CD4-positive, alpha-beta T cell treated with Interleukin-15 for 1 hour (primary cell): ENCODE measurements at places on chromosomes 2 and 18.

GRCh38 chr2:43075054-43075593 lies 151.3 kb downstream of the ZFP36L2 start:
- no peak for DNase-seq

DNA sequence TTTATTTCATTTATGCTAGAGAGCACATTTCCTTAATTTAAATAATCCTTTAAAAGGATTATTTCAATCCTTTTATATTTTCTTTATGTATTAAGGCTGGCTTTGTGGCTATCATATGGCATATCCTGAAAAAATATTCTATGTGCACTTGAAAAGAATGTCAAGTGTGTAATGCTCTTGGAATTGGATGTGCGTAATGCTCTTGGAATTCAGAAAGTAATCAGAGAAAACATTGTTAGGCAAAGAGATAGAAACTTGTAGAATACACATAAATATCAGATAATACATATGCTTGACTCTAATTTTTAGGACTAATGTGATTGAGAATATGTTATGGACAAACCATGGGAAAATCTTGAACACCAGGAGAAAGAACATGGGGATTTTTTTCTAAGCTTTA lies 197.5 kb upstream of the COL3A1 start:
- no peak for DNase-seq

GRCh38 chr2:224666951-224667553 lies 49.1 kb downstream of the CCDC195 start:
- no peak for DNase-seq

DNA sequence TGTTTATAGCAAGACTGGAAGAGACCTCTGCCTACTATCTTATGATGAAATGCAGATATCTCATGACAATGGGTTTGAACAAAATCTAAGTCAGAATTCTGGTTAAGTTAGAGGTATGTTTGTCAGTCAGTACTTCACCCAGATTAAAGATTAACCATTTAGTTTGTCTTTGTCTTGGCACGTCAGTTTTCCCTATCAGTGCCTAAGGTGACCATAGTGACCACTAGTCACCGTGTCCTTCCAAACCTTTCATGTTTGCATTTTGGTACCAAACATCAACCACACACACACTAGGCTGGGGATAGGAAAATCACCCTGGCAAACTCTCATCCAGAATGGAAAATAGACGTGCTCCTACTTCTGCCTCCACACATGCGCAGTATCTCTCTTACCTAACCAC lies 248.9 kb downstream of the PIEZO2 start:
- no peak for DNase-seq

- DNase-seq, result no peak
Measured at GRCh38 chr2:150584081-150584480, 96.6 kb upstream of the RND3 start.

GRCh38 chr2:88711897-88712296 lies 20.4 kb downstream of the RPIA start:
- DNase-seq, result no peak

GRCh38 chr2:128789221-128789620 lies 470.6 kb upstream of the HS6ST1 start:
- DNase-seq, result no peak
